Renal cortex interstitium (tissue), 15 donors: ENCODE measurements at places on chromosomes 12 and 14.
A peak's percentile ranks its signal among the peaks of the same experiment; 100 is the strongest.

DNA sequence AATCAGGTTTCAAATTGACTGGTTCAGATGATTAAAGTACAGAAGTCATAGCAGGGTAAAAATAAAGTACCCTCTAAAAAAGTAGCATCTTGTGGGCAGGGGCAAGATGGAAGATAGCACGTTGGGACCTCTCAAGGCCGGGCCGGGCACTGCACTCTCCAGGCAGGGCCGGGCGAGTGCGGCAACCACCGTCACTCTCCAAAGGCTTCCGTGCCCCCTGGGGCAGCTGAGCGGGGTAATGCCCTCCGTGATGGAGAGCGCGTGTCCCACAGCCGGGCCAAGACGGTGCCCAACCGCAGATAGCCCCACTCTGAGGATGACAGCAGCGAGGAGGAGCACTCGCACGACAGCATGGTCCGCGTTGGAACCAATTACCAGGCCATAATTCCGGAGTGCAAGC lies 8.6 kb upstream of the PLXNC1 start:
- DNase-seq = no peak

GRCh38 chr14:77102154-77102553 lies 4.1 kb downstream of the CIPC start:
- DNase-seq = no peak

DNA sequence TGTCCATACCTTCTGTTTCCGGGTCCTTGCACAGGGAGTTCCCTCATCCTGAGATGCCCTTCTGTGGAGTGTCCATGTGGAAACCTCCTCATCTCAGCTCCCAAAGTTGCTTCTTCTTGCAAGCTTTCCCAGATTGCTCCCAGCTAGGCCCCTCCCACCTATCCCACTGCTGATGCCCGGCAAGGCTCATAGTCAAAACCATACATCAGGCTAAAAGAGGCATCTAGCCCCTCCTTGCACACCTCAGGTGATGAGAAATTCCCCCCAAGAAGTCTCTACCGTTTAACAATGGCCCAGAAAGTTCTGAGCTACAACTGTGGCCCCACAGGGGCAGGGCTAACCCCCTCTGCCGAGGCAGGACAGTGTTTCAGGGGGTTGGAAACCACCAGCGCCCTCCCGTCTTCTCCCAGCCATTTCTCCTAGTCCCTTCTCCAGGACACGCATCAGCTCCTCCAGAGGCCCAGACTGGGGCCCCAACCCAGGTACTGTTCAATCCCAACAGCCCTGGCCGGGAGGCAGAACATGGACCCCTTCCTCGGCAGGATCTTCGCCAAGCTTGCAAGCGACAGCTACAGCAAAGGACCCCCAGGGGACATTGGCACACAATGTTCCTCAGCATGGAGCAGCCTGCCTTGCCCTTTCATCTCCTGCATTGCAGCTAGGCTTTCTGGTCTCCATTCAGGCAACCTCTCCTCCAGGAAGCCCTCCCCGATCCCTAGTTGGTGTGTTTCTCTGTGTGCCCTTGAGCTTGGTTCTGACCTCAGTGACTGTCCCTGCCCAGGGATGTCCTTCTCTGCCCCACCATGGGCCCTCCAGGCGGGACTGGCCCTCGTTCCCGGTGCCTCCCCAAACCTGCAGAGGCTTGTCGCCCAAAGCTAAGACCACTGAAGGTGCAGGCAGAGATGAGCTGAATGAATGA lies 4.5 kb upstream of the BEGAIN start:
- DNase-seq = no peak

DNA sequence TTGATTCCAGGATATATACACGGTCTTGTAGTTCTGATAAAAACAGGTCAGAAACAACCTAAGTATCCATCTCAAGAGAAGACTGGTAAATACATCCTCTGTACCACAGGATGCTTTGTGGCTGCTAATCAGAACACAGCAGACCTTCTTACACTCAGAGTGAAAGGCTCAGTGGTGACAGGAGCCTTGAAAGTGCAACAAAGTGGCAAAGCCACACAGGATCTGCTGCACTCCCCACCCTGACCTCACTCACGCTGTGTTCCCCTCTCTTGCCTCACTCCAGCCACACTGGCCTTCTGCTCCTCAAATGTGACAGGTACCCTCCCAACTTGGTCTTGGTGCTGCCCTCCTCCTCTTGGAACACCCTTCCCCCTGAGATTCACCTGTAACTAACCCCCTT lies 98.1 kb upstream of the GRIP1 start:
- DNase-seq = no peak

DNA sequence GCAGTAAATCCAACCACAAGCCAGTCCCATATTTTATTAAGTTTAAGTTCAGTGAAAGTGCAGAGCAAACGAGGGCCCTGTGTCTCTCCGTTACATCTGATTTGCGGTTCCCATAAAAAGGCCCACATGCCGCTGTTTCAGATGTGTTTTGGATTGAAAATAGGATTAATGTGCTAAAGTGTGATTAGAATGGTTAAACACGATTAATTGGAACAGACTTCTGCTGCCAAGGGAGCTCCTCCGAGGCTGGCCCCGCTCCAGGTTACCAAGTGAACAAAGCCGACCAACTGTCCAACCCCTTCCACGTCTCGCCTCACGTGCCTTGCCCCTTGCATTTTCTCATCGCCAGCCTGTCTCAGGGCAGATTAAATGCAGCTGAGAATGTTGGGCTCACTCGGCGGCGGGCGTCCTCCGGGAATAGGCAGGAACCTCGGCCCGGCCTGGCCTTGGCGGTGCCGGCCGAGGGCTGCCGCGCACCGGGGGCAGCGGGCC lies 166.5 kb upstream of the GSC start:
- DNase-seq = peak; percentile 71

- DNase-seq = no peak
Measured at GRCh38 chr14:72740966-72741825, 152.7 kb downstream of the DPF3 start.

DNA sequence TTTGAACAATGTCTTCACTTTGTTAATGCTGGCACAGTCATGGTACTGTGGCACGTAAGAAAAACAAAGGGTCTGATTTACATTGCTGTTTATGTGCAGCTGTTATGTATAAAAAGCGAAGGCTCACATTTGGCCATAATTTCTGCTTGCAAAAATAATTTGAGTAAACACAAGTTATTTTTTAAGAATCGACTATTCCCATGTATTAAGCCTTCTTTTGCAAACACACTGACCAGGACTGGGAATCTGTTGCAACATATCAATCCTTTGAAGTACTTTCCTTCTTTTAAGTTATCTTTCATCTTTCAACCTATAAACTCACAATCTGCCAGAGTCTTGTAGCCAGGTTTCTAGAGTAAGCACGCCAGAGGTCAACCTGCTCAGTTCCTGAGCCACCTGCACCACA lies 145.4 kb upstream of the BMP4 start:
- no peak for DNase-seq

DNA sequence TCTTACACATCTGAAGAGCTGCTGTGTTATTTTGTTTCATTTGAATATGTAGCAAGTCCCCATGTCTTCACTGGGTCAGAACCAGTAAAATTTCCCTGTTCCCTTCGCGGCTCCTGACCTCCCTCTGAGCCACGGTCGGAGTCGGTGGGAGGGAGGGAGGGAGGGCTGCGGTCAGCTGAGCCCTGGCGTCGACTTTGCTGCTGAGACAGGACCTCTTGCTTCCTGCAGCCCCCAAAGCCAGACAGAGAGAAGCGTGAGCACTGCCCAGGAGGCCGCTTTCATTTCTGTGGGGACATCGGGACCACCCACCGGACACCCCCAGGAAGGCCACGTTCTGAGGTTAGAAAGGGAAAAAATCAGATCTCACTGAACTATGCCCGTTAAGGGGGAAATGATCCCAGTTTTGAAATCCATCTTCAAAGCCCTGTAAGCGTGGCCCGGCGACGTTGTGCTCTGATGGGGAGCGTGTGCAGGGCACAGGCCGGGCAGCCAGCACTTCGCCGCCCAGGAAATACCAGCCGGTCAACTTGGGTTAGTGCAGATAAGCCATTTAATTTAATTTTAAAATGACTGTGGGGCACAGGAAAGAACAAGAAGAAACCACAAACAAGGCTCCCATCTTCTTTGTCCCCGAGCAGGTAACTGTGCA lies 42.1 kb downstream of the NOC4L start:
- DNase-seq = no peak

GRCh38 chr12:60421741-60422140 lies 825.9 kb downstream of the SLC16A7 start:
- DNase-seq = no peak

DNA sequence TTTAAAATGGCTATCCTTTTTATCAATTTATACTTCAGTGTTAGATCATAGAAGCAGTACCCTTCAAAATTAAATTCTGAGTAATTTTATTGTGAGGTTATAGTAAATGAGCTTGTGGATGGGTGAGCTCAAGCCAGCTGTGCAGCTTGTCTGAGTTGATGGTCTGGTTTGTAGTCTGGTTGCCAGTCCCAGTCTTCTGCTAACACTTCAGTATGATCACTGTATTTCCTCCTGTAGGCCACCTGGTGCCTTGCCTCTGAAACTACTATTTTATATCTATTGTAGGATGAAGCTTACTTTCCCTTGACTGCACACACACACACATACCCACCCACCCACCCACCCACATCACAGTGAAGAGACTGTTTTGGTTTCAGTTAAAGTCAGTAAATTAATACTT lies 496.4 kb downstream of the PCNX1 start:
- no peak for DNase-seq

- peak; percentile 33 for DNase-seq
Measured at GRCh38 chr14:74038020-74038859, 19.1 kb downstream of the BBOF1 start.

GRCh38 chr14:39372656-39373055 lies 59.6 kb downstream of the FBXO33 start:
- DNase-seq = no peak

- no peak for DNase-seq
Measured at GRCh38 chr12:119594772-119595445, 1.3 kb downstream of the TMEM233 start.

- DNase-seq = no peak
Measured at GRCh38 chr12:80268924-80269749, 169.8 kb downstream of the OTOGL start.

- DNase-seq = no peak
Measured at GRCh38 chr12:112346194-112346593, 36.0 kb downstream of the HECTD4 start.

DNA sequence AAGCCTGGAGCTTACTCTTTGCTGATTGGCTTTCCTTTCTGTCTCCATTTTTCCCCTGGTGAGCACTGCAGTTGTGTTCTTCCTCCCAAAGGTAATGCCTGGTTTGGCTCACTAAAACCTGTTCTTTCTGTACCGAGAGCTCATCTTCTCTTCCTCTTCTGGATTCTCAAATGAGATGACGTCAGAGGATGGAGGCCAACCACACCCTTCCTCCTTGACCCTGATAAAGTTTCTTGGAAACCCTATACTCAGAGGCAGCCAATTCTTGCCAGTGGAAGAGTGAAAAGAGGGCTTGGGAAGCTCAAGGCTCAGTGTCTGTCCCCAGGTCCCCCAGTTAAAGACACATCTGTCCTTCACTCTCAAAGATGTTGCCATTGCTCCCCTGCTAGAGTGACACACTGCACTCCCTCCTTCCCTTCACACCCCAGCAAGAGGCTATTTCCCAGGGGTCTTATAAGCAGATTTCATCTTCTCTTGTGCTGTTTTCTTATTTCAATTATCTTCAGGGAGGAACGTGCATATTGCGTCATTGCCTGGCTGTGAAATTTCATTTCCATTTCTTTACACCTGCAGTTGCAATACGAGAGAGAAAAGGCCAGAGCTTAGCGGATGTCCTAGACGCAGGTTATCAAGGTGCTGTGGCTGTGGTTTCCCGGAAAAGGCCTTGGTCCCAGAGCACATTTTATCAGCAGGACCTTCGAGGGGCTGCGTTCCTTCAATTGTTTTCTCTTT lies 27.3 kb downstream of the NTF3 start:
- DNase-seq = no peak

DNA sequence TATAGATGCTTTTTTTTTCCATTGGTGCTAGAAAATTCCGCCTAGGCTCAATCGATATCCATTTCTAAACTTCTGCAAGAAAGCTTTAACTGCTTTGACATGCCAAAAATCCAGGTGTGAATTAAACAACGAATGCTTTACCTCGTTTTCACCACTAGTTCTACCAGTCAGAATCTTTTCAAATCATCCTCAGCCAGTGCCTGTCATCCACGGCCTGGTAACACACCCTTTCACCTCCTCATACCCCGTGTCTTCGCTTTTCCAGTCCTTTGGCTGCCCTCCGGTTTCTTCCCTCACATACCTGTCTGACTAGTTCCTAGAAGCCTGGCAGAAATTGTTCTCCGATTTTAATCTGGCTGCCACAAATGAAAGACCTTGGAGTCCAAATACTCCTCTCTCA lies 1.4 kb upstream of the PHC1 start:
- peak; percentile 31 for DNase-seq

DNA sequence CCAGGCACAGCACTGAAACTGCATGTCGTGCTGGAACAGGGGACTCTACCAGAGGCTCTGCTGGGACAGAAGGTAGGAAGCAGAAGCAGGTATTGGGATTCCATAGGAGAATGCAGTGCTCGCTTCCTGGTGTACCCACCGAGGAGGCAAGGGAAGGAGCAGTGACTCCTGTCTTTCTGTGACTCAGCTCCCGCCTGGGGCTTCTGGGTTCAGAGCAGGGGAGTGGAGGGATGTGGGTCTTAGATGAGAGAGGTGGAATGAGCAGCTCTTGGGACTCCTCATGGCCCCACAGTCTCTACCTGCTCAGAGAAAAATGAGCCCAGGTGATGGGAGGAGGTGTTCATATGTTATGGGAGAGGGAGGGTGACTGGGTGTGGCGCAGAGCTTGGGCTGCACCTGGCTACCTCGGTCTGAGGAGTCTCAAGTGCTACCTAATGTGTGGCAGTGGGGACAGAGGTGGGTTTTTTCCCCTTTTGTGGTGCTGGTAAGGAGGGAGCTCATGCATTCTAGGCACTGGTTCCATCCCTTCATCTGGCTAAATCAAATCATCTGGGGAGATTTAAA lies 26.3 kb downstream of the WNT5B start:
- no peak for DNase-seq

- DNase-seq = no peak
Measured at GRCh38 chr12:23587833-23588559, 361.5 kb downstream of the SOX5 start.

- DNase-seq = no peak
Measured at GRCh38 chr14:60188115-60188514, 22.9 kb upstream of the DHRS7 start.

DNA sequence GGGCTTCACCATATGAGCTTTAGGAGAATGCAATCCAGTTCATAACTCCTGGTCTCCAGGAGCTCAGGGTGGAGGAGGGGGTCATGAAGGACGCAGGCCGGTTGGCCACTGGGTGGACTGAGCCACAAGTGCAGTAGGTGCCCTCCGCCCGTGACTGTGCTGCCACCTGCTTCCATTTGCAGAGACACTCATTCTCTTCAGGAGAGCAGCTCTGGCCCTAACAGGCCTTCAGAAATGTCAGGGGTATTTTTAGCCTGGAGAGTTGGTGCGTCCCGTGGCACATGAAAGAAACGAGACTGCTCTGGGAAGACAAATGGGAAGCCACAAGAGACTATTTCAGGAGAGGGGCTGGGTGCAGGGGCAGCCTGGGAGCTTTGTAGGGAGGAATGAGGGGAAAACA lies 74.6 kb upstream of the MYL2 start:
- DNase-seq = no peak

DNA sequence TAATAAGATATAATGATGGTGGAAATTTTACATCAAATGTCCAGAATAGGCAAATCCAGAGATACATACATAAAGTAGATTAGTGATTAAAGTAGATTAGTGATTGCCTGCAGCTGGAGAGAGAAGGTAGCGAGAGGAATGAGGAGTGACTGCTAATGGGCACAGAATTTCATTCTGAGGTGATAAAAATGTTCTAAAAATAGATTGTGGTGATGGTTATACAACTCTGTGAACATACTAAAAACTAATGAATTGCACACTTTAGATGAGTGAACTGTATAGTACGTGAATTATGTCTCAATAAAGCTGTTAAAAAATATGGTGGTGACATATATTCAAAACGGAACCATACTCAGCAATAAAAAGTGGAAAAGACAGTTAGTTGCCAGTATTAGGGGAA lies 41.7 kb downstream of the PPP2R5E start:
- no peak for DNase-seq
